ENCODE measurements at places on chromosomes 4 and X.

- no peak for DNase-seq
Observed at GRCh38 chr4:129092631-129093190, 628 bp downstream of the SCLT1 start.

GRCh38 chrX:104318330-104319009 lies 63.7 kb upstream of the ESX1 start:
- DNase-seq = no peak

- no peak for DNase-seq
Observed at GRCh38 chrX:31836479-31836878, 764.6 kb upstream of the FTHL17 start.

- DNase-seq = no peak
Observed at GRCh38 chr4:184104419-184105101, 113.1 kb downstream of the ENPP6 start.

DNA sequence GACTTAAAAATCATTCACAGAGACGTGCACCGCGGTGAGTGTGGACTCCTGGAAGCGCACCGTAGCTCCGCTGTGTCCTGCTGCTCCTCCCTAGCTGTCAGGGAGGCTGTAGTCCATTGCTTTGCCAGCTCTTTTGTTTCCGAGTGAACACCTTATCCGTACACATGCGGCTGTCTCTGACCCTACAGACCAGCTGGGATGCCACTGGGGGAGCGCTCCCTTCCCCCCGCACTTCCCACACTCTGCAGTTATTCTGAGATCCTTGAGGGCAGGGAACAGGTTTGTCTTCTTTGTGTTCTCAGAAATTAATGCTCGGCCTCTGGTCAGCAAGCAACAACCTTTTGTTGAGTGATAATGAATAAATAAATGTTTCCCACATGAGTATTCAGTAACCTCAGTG lies 33.7 kb upstream of the MSANTD1 start:
- no peak for DNase-seq
